HTR-8/SVneo (cell line): ENCODE measurements at places on chromosomes 13 and 19.

DNA sequence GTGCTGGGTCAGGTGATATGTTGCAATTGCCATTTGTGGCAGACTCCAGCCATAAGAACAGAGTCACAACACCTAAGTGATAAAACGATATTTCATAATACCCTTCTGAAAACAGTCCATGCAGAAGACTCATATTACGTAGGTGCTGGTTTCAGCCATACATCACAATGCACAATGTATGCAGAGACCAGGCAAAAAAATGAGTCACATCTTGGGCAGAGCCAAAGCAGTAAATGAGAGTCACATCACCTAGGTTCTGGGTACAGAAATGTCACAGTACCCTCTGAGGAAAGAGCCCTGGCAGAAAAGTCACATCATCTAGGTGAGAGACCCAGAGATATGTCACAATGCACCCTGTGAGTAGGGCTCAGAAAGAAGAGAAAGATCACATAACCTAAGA, 125.2 kb upstream of the ZNF91 start:
- DNase-seq: no peak

GRCh38 chr13:72556945-72557344, 170.5 kb downstream of the MZT1 start:
- no peak for DNase-seq

DNA sequence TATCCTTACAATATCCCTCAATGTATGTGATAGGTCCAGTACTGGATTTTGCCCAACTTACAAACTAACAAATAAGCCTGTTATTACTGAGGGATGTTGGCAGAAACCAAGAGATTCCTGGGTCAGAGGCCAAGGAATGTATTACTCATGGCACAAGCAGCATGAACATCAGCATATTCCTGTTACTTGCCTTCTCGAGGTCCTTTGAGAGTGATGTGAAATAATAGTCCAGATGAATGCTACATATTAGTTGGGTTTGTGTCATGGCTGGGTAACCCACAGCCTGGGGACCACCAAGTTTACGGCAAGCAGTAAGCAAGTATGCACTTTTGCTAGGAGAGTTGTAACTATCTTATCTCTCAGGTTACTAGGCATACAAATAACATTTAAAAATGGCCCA, 384.5 kb upstream of the GPC6 start:
- no peak for DNase-seq

GRCh38 chr13:22061806-22062391, 391.0 kb downstream of the FGF9 start:
- DNase-seq: no peak

DNA sequence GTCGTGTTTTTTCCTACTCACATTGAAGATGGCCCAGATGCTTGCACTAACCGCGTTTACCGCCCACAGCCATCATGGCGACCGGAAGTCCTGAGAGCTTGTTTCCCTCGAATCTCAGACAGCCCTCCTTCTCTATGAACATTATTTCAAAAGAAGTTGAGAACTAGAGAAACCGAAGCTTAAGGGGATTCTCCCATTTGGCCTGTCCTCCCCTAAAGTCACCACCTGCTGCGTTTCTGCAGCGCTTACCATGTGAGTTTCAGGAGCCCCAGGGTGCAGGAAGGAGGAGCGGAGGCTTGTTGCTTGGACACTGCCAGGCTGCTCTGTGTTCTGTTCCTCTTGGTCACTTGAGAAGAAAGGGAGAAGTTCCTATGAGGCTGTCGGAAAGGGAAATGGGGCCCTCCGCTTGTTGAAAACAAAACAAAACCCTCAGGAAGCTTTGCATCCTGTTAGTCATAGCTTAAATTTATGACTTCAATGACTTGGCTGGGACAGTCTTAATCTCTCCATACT, 6.2 kb downstream of the CARD8 start:
- DNase-seq: no peak
